NCI-H2029 treated with DMSO at 0.1 percent for 48 hours (cell line): ENCODE measurements at places on chromosomes 12 and 14.

GRCh38 chr14:38171197-38171596, 36.5 kb upstream of the SSTR1 start:
- peak; percentile 77 for DNase-seq

- no peak for DNase-seq
Measured at GRCh38 chr12:122135437-122136031, 38.5 kb downstream of the IL31 start.

DNA sequence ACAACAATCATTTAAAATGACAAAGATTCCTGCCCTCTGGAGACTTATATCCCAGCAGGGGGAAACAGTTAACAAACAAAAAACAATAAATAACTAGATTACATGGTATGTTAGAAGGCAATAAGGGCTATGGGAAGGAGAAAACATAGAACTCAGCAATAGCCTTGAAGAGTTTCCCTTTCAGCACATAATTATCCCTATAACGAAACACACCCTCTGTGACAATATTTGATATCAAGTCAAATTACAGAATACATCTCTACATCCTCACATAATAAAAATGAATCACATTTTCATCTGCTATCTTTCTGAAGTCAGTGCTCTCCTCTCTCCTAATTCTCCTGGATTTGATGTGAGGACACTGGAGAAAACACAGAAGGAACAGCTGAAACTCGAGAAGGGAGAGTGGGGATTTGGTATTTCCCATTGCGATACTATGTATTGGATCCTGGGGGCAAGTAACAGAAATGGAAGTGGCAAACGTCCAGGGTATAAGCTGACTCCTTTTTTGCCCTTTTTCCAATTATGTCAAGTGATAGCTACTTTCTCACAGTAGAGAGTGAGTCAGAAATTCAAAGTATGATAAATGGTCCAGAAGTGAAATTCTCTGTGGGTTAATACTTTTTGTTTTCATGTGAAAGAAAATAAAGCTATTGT, 9.7 kb upstream of the PTGER2 start:
- DNase-seq, result no peak

DNA sequence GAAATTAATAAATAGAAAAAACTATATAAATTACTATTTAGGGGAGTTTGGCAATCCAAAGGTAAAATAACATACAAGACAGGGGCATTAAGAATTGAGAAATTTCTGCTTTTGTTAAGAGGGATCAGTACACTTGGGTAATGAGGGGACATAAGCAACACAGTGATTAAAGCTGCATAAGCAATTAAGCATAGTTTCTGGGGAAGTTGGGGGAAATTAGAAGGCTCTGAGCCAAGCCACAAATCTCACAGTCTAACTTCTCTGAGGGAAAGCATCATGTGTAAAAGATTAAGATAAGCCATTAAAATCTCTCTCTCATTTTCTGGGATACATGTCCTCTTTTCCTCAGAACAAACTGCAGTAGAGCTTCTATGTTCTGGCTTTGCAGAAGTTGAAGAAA, 533.9 kb upstream of the LRFN5 start:
- no peak for DNase-seq

GRCh38 chr14:38047195-38047902, 160.4 kb upstream of the SSTR1 start:
- DNase-seq, result peak; percentile 18

DNA sequence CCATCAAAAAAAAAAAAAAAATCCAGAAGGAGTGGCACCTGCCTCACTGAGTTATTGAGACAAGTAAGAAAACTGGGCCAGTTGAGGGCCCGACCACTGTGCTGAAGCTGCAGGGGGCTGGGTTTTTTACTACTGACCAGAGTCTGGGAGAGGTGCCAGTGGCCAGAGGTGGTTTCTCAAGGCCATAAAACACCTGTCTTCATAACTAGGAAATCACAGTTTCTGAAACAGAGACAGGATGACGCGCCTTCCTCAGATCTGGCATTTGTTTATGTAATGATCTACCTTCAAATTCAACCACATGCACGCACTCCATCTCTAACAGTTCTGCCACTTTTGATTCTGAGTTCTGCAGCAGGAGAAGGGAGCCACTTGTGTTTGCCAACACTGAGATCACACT, 12.7 kb downstream of the TSPAN11 start:
- peak; percentile 67 for DNase-seq

GRCh38 chr14:104908303-104908702, 16.4 kb upstream of the PLD4 start:
- DNase-seq, result no peak

- DNase-seq, result no peak
Measured at GRCh38 chr12:27998658-27999057, 26.1 kb upstream of the PTHLH start.

DNA sequence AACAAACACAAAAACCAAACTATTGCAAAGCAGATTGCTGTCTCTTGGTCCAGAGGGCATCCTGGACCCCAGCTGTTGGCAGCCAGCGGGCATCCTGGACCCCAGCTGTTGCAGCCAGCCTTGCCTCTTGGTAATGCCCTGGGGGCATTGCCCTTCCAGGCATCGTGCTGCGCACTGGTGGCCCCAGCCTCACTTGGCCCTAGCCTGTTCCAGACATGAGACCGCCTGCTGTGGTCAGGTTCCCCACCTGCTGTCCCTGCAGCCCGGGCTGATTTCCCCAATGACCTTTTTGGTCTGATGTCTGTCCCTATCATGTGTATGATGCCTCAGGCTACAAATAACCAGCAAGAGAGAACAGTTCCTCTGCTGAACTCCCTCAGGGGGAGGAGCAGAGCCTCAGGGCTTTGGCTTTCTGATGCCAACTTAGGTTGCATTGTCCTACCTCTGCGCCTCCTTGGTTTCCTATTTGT, 20.8 kb downstream of the MLXIP start:
- no peak for DNase-seq

DNA sequence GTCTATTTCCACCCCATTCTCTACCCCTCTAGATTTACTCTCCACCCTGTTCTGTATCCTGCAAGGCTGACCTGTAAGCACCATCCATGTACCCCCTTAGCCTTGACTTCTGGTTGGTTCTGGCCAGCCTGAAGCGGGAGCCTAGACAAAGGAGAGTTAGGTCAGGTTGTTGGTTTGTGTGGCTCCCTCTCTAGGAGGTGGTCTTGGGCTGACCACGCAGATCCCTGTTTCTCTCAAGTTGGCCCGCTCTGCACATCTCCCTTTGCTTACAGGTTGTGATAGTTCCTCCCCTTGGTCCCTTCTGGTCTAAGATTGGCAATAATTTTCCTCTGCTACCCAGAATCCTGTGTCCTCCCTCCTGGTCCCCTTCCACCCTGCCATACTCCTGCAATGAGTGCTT, 38.3 kb upstream of the RBM19 start:
- no peak for DNase-seq

- DNase-seq, result no peak
Measured at GRCh38 chr14:93952829-93953228, 23.5 kb downstream of the ASB2 start.

- no peak for DNase-seq
Measured at GRCh38 chr14:48690349-48690748, 895.8 kb downstream of the RPS29 start.

DNA sequence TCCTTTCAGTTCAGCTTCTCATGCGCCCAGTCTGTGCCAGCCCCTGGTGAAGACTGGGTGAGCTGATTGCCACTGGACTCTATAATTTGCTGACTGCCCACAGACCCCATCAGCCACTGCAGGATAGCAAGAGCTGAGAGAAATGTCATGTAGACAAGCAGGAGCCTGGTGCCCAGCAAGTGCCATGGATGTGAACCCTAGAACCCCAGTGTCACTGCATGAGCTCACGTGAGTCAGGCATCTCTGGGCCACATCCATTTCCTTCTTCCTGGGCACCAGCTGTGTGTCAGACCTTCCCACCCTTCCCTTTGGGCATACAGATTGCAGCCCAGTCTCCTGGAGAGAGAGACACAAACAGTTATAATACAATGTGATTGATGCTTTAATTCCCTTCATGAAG, 73.8 kb downstream of the NTF3 start:
- DNase-seq, result no peak

DNA sequence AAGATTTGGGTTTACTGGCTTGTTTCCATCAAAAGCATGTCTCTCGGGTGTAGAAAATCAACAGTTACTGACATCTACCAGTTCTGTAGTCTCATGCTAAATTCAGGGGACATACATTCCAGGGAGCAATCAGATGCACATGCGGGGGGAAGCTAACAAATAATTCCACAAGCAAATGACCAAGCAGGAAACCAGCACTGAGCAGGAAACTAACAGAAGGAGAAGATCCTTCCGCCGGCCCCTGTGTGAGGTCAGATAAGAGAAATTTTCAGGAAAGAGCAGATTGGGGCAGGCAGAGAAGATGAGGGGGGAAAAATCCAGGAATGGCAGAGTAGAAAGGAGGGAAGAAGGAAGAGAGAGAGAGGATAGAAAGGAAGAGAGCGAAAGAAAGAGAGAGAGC, 127.6 kb upstream of the TMCC3 start:
- DNase-seq, result no peak

GRCh38 chr12:39138268-39138667, 232.9 kb upstream of the CPNE8 start:
- no peak for DNase-seq

DNA sequence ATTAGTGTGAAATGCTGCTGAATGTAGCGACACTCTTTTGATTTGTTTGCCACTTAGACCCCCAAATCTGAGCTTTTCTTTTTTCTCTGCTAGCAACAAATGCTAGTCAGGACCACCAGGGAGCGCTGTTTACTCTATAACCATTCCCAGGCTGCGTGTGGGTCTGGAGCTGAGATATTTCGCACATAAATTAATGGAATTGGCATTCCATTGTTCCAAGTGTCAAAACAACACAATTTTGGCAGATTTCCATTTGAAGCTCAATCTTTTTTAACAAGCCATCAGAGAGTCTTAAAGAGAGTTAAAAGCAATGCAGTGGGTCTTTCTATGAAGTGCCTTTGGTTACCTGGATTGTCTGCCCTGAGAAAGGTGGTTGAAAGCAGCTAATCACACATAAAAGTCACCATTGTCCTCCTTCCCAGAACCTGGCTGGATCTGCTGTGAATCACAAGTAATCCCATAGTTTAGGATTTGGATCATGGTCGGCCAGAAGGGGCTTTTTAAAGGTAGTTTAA, 7.4 kb upstream of the TMEM132C start:
- peak; percentile 29 for DNase-seq

- DNase-seq, result no peak
Measured at GRCh38 chr14:68880581-68881105, 87.8 kb upstream of the ZFP36L1 start.

- no peak for DNase-seq
Measured at GRCh38 chr14:68619790-68620574, 172.9 kb downstream of the ZFP36L1 start.

DNA sequence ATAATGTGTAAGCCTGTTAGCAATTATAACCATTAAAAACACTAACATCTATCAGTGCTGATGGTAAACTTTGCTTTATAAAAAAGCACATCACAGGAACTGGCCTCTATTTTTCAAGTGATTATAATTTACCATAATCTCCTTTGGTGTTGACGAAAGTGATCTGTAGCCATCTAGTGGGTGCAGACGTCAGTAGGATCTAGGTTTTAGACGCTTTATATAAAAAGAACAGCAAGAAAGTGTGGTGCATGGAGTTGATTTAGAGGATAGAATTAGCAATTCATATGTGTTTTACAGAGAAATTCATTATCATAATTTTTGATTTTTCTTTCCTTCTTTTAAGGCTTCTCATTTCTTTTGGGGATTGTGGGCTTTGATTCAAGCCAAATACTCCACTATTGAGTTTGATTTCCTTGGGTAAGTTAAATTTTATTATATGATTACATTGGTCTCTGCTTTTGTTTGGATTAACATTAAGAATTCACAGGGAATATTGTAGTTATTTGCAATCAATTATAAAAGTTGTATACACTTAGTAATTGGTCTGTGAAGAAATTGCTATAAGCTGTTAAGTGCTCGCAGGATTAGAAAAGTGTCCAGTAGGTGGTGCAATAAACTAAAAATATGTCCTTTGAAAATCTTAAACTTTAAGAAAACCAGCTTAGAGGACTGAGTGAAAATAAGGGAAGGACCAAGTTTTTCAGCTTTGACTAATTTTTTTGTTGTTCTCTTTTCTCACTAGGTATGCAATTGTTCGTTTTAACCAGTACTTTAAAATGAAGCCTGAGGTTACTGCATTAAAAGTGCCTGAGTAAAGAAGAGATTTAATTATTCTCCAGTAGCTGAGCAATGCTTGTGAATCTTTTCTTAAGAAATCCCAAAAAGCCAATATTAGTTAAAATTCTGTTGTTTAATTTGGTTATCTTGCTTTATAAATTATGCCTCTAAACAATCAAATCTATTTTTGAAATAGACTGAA, 59.5 kb downstream of the ETNK1 start:
- no peak for DNase-seq

DNA sequence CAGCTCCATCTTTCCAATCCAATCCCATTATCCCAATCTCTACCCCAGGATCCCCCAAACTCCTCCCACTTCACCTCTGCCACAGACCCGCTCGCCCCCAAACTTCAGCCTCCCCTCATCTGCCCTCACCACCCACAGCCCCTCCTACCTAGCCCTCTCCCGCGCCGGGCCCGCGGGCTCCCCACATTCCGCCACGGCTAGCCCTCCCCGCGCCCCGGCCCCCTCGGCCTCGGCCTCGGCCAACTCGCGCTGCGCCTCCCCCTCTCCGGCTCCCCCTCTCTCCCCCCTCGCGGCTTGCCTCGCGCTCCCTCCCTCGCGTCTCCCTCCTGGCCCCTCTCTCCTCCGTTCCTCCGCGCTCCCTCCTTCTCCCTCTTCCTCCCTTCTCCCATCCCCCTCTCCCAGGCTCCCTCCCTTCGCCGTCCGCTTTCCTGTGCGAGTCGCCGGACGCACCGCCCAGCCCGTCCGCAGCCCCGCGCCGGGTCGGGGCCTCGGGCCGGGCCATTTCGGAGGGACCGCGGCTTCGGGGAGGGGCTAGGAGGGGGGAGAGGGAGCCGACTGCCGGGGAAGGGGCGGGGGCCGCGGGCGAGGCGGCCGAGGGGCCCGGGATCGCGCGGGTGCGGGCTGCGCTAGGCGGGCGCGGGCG, at the start of gene ATN1:
ATN1 (plus strand) TSS at position 581 of the 643 bp plus-strand sequence. CDS start 6,043 bp downstream, outside the sequence.
- peak; percentile 37 for DNase-seq

DNA sequence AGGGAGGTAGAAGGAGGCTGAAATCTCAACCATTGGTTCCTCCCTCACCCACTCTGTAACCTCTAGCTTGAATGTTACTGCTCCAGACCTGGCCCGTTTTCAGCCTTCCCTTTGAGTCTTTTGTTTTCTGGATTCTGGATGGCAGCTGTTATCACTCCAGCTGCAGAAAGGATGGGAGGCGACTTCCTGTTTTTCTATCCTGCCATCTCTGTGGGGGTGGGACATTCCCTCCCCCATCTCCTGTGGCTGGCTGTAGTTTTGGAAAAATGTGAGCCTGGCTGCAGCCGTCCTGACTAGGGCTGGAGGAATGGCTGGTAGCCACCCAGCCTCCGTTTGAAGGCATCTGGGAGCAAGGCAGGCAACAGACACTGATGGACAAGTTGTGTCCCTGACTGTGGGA, 2.9 kb upstream of the PPFIBP1 start:
- peak; percentile 49 for DNase-seq

DNA sequence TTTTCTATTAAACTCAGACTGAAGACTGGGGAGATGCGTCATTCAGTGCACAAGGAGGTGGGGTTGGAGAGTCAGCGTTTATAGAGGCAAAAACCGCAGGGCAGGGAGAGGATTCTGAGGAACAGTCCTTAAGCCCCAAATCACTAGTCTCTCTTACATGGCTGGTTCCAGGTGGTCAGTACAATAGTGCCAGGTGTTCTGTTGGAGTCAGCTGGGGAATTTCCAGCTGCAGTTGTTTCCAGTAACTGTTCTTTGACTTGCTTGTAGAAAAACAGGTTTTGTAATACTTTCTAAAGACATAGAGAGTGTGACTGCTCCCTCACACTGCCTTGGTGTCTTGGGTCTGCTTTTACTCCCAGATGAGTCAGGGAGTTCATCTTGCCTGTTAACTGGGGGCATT, 192.2 kb downstream of the TMTC3 start:
- no peak for DNase-seq
